Right lung (tissue), 10 donors: ENCODE measurements at places on chromosomes 6 and 20. TPM values are rescaled to one million over a fixed set of nuclear protein-coding genes. Genes with fewer than 3 reads are reported as not detected.

Gene SLC17A2
- polyA plus RNA-seq, result 0.12 TPM

DNA sequence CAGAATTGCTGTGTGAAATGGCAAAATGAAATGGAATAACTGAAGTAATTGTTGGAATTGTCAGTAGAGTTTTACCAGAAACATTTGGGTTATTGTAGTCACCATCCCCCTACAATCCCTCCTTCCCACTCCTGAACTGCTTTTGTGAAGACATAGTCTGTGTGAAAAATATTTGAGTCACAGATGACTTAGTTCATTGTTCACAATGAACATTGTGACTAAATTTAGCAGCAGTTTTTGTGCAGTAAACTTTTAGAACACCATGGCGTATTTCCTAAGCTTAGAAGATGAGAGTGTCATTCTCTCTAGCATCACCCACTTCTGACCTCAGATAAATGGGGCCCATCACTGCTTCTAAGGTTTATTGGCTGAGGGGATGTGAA, 11.0 kb downstream of the OTOR start:
- DNase-seq, result no peak

Gene DDRGK1
- 50.9 TPM for polyA plus RNA-seq

DNA sequence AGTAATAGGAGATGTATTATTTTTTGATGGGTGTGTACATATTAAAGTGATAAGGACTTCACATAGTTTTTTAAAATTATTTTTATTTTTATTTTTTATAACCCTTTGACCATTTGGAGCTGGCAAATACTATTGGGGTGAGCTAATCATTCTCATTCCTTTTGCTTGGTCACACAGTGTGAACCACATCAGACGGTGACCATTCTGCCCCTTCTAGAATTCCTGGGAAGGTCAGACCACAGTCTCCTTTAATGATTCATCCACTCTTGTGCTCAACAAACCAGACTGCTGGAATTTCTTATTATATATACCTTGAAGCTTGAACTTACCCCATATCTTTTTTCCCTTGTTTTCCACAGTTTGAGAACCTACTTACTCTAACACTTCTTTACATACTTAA, 23.9 kb upstream of the PRL start:
- no peak for DNase-seq

Gene IRF4
- 0.27 TPM for polyA plus RNA-seq

DNA sequence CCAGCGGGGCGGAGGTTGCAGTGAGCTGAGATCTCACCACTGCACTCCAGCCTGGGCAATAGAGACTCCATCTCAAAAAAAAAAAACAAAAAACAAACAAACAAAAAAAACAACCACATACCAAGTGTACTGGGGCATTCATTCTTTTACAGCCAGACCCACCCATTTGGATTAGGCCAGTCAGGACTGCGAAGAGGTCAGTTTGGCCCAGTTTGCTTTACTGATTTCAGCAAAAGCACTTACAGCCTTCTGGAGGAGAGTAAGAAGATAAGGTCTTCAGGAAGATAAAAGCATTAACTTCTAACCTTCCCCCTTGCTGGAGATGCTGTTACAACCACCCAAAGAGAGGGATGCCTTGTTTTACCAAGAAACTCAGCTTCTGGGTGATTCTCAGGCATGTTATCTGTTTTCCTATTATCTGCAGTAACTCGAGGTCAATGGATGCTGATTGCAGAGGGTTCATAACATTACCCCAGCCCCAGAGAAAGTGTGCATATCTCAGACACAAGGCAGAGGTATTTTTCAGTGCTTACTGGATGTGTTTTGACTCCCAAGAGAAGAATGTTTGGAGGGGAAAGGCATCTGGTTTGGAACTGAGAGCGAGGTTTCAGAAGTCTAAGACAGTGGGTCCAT, 118.9 kb downstream of the RIN2 start:
- DNase-seq, result no peak

GRCh38 chr20:9474835-9475415, 39.5 kb upstream of the LAMP5 start:
- no peak for DNase-seq

DNA sequence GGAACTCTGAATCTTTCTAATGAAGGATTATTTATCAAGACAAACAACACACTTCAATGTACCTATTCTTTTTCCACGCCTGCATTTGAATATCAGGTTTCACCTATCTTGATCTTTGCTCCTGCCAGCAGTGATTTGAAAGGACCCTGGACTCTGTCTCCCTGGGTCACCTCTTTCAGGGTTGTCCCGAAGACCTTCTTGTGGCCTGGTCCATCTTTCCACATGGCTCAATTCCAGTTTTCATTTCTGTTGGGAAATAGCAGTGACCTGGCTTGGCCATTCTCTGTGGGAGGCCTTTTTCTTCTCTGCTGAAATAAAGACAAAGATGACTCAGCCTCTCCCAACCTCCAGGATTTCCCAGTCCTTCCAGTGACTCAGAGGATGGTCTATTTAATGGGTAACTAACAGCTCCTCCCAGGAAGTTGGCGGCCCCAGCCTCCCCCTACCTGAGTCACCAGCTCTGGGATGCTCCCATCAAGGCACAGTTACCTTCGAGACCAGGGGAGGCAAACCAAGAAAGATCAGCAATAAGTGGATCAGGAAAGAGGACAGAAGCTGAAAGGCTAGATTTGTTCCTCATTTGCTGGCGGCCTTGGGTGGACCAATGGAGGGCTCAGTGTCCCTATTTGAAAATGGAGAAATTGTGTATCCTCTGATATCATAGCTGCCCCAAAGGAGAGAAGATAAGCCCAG, 120.2 kb upstream of the RNF24 start:
- DNase-seq, result no peak

GRCh38 chr6:6397842-6398241, 77.4 kb upstream of the F13A1 start:
- no peak for DNase-seq

DNA sequence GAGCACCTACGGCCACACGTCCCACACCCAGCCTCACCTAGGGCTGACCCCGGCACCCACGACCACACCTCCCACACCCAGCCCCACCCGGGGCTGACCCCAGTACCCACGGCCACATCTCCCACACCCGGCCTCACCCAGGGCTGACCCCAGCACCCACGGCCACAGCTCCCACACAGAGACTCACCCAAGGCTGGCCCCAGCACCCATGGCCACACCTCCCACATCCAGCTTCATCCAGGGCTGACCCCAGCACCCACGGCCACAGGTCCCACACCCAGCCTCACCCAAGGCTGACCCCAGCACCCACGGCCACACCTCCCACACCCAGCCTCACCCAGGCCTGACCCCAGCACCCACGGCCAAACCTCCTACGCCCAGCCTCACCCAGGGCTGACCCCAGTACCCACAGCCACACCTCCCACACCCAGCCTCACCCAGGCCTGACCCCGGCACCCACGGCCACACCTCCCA, 36.7 kb downstream of the NINL start:
- no peak for DNase-seq

Gene SCRT2
- polyA plus RNA-seq, result not detected

- no peak for DNase-seq
Measured at GRCh38 chr6:64553249-64553786, 917.7 kb downstream of the PHF3 start.

GRCh38 chr6:116443105-116443504, 18.1 kb upstream of the CALHM6 start:
- no peak for DNase-seq

DNA sequence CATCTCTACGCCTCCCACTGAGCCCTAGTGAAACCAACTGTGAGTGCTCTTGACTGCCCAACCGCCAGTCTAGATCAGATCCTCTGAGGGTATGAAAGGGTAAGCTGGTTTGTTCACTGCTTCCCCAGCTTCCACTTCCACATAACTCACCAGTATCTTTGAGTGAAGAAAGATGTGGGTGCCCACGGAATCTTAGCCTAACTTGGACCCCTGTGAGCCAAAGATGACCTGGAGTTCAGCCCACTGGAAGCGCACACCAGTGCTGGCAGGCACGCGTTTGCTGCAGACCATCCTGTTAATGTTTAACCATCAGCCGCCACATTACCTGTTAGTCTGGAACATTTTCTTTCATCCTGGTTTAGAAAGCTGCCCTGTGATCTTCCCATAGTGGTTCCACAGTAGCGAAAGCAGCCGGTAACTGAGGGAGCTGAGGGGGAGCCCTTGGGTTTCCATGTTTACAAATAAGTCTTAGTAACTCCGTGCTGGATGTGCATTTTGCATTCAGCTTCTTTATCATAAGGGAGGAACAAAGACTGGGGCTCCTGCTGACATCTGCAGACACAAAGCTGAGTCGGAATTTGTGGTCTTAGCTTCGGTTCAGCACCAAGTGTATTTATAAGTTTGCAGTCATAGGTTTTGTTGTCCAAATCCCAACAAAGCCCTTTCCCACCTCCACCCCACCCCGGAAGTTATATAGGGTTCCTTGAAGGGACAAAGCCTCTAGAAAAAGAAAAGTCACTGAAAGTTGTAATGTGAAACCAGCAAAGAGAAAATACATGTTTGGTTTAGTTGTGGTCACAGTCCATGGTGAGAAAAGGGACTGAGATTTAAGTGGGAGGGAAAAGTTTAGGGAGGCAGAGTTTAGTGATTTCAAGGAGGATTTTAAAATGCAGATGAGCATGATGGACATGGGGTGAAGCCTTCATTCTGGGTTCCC, 71.0 kb downstream of the SSR1 start:
- peak; percentile 61 for DNase-seq

Gene MICAL1
- polyA plus RNA-seq, result 56.3 TPM

DNA sequence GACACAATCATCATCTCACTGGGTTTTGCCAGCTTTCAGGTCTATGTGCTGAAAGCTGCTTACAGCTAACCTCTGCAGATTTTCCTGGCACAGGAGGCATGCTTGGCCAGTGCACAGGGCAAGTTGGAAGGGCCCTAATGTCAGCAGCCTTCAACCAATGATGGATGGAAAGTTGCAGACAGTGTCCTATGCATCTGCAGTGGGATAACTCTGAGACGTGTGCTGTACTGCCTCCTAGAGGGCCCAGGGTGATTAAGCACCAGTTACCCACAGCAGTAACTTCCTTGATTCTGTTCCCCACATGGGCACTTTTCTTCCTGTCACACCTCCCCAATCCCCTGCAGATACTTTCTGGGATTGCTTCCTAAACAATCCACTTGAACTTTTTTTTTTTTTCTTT, 38.6 kb downstream of the OVOL2 start:
- no peak for DNase-seq

GRCh38 chr6:33490198-33490597, 35.8 kb downstream of the ZBTB9 start:
- no peak for DNase-seq

GRCh38 chr6:41439524-41440418, 104.4 kb downstream of the NCR2 start:
- DNase-seq, result no peak

Gene CAP2
- 9.8 TPM for polyA plus RNA-seq

DNA sequence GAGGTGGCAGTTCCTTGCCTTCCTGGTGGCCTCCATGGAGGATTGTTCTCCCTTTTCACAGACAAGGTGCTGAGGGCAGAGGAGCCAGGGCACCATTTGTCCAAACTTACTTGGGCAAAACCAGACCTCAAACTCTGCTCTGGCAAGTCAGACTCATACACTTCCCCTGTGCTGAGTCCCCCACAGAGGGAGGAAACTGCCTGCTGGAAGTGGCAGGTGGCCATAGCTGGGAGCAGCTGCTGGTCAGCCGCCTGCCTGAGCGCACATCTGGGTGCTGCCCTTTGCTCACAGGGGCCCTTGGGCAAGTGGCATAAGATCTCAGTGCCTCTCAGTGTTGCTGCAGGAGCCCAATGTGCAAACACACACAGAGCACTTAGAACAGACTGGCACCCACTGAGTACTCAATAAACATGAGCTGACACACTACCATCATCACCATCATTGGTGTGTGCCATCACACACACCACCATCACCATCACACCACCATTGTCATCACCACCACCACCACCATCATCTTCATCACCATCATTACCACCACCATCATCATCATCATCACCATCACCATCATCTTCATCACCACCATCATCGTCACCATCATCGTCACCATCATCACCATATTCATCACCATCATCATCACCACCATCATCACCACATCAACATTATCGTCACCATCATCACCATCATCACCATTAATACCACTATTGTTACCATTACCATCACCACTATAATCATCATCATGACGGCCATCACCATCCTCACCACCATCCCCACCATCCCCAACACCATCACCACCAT, 17.6 kb downstream of the NOL4L start:
- DNase-seq, result no peak

DNA sequence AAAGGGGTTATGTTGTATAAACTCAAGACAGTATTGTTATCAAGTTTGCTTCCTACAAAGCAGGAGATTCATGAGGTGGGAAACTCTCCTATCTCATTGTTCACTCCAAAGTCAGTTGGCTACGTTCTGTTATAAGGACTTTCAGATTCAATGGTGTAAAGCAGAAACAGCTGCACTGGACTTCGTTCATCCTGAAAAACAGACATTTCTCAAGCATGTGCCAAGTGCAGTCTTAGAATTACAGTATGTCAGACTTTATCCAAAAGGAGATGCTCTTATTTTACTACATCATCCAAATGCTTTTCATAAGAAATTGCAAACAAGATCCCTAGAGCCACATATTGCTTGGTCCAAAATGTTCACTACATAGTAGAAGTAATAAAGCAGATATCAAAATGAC, 14.9 kb downstream of the COL21A1 start:
- DNase-seq, result no peak

- no peak for DNase-seq
Measured at GRCh38 chr6:168671028-168671862, 230.3 kb downstream of the SMOC2 start.

GRCh38 chr20:62782149-62782892, 14.0 kb upstream of the MRGBP start:
- DNase-seq, result no peak

Gene SLC13A3
- polyA plus RNA-seq, result 6.2 TPM

Gene ELOVL2
- polyA plus RNA-seq, result 3.4 TPM

Gene FAM50B
- polyA plus RNA-seq, result 7.9 TPM

DNA sequence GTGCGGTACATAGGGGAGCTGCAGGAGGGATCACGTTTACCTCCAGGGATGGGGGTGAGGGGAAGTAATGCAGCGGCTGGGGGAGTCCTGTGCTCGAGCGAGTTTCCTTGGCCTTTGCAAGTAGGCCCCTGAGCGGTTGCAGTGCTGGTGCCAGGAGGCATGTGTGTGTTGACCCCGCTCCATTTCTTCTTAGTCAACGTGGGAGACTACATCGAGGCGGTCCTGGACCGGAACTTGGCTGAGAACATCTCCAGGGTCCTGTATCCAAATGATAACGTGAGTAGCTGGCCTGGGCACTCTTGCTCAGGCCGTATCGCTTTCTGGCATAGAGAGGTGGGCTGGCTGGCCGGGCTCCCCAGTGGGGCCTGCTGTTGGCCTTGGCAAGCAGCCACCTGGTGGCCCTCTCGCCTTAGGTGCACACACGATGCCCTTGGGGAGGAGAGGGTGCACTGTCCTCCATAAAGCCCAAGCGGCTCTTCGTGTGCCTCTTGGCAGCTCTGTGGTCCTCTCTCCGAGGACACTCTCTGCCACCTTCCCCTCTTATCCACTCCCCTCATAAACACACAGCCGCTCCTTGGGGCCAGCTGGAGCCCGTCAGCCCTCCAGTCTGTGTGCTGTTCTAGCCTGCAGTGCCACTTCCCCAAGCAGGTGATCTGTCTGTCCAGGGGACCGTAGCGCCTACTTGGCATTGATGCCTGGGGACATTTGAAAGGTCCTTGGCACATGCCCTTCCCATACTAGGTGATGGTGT, 29.3 kb downstream of the PYGB start:
- DNase-seq, result no peak
